ENCODE measurements at places on chromosomes 2 and 18.

DNA sequence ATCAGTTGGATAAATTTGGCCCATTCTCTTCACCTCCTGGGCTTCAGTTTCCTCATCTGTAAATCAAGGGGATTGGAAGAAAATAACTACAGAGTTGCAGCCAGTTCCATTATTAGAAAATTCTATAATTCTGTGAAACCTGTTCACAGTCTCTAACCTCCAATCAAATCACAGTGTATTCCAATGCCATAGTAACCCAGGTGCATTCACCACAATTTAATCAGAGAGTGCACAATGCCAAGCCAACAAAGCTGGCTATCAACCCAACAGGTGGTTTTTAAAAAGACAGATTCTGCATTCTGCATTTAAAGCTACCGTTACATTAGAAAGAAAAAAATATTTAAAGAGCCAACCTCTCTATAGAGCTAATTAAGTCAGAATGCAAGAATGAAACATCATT lies 308.6 kb downstream of the RNF144A start:
- DNase-seq = no peak

GRCh38 chr18:79519751-79520477 lies 124.2 kb downstream of the NFATC1 start:
- peak; percentile 24 for DNase-seq

GRCh38 chr18:37564711-37565100 lies 892 bp downstream of the CELF4 start:
- no peak for DNase-seq

- no peak for DNase-seq
These were observed 24.3 kb downstream of the ASAP2 start for GRCh38 chr2:9230881-9231280.

DNA sequence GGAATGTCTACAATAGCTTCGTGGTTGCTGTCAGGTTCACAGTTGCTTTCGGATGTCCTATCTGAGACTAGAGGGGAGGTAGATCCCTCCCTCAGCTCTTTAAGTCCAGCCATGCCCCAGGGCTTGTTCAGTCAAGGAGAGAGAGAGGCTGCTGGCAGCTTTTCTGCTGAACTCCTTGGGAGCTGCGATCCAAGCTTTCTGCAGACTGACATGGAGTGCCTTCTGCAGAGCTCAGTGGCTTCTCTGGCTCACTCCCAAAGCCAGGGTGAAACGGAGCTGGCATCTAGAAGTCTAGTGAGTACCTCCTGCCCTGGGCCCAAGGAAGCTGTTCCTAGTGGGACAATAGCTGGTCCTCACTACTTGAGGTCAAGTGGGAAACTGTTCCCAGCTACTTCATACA lies 62.5 kb downstream of the TMEM17 start:
- no peak for DNase-seq

DNA sequence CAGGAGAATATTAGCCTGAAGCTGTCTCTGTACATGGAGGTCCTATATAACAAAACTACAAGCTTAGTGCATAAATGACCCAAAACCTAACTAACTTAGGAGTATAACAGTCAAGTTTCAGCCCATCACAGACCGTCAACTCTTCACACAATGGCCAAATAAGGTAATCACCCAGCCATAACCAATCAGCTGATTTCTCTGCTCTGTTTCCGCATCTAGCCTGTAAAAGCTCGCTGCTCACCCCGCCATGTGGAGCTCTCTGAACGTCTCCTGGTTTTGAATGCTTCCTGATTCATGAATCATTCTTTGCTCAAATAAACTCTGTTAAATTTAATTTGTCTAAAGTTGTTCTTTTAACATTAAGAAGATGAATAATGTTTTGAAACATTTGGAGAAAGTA lies 593.6 kb downstream of the TMX3 start:
- no peak for DNase-seq

GRCh38 chr2:98524168-98524567 lies 79.5 kb downstream of the INPP4A start:
- DNase-seq = no peak

DNA sequence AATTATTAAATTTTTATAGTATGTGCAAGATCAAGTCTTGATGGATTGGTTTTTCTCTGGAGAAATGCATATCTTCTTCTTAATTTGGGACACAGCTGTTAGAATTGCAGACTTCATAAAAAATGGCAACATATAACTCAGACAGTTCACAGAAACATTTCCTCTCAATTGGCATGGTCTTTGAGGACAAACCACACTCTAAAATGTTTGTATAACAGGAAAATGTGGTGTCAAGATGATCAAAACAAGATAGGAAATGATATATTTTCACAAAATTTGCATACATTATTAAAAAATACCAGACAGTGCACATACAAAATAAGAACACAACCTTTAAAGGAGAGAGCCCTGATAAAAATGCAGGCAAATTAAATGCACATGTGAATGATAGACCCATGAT lies 63.9 kb downstream of the ICOS start:
- no peak for DNase-seq

- no peak for DNase-seq
These were observed 14.1 kb downstream of the LIMS1 start for GRCh38 chr2:108548208-108549003.

- DNase-seq = no peak
These were observed 15.0 kb downstream of the GPR45 start for GRCh38 chr2:105256431-105257047.

DNA sequence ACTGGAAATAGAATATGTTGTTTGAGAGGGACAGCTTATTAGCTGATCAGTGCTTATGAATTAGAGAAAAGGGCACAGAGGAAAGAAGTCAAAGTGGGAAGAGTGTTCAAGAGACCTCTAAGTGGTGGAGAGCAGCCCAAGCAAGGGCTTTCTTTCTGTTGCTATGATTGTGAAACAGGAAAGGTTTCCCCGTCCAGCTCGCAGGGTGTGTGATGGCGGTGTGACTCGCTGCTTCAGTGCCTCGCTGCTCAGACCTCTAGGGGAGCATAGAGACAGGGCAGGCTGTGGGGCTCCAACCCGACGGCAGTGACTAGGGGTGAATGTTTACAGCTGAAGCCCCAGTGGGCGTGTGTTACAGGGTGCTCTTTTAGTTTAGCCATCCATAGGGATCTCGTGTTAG lies 166.5 kb upstream of the COPS8 start:
- DNase-seq = no peak

DNA sequence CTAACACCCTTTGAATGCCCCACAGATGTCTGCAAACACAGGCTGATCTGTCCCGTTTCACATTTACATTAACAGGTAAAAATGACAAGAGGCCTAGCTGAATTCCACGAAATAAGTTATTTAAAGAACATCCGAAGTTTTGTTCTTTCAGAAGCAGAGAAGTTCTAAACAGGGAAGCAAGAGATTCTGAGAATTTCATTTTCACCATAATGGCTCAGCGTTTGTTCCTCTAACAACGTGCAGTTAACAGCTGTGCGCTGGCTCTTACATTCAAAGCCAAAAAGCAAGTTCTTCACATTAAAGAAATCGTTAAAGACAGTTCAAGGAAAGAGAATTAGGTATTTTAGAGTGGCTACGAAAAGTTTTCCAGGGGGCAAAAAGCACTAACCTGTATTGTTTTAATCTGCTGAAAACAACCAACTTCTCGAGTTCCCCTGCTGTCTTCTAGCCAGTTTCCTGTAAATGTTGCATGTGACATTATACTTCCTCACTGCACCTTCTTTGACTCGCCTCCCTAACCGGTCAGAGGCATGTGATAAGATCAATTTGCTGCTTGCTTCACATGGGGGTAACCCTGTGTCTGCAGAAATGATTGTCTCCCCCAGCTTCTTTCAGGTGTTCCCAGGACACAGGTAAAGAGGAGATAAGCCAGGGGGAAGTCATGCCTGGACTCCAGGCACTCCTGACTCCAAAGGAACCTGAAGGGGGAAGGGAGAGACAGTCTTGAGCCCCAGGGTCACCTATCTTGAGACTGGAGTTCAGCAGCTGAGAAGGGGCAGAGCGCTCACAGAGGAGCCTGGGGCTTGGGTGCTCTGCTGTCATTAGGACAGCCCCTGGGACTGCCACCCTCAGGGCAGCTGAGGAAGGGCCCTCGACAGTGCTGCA lies 36.8 kb upstream of the WIPF1 start:
- peak; percentile 74 for DNase-seq

- no peak for DNase-seq
These were observed 223.1 kb upstream of the SP5 start for GRCh38 chr2:170492010-170492409.

DNA sequence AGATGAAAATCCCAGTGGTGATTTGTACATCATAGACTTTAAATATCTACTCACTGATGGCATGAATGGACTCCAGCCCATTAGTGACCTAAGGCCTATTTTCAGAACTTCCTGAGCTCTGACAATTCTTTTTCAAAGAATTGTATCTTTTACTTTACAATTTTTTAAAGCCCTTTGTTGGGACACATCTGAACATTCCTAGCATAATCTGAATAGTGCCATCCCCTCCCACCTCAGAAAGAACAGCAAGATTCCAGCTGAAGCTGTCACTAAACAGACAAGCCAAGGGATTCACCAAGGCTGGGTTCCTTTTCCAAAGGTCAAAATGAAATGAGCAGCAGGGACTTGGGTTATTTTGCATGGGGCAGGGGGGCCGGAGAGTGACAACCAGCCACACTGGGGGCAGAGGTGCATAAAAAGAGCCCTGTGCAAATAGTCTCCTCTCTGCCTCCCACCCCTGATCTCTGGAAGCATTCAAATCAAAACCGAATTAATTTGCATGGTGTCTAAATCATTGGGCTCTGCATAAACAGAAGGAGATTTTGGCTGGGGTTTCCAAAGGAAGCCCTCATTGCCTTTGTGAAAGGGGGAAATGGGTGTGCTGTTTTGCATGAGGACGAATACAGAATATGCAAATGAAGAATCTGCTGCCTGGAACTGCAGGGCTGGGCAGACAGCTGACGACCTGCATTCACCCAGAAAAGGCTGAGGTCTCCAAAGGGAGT lies 17.2 kb downstream of the EPHA4 start:
- DNase-seq = peak; percentile 6

DNA sequence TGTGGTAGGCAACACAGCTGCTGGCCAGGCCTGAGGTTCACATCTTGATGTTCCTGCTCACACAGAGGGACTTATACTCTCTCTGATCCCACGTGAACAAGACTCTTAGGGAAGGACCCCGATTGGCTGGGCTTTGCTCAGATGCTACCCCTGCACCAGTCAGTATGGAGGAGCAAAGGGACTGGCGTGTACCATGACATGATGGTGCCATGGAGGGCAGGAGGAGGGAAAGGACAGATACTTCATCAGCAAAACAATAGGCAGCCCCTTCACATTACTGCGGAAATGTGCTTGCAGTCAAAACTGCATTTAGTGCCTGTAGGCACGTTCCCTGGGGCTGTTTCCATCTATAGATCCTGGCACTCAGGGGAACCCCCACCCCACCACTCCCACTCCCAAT lies 42.7 kb downstream of the ZFP36L2 start:
- DNase-seq = no peak

DNA sequence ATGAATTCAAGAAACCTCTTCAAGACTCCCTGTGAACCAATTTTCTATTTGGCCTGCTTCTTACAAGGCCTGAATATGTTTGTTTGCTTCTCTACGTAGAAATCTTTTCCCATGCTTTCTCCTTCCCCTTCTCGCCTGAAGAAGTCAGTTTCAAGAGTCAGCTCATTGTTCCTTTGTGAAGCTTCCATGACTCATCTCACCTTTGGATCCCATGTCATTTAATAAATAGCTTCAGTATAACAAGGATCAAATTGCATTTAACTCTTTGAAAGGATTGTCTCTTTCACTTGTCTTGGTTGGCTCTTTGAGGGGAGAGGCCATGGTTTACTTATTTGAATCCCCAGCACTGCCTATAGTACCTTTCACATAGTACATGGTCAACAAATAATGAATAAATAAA lies 28.4 kb downstream of the CPS1 start:
- DNase-seq = no peak

DNA sequence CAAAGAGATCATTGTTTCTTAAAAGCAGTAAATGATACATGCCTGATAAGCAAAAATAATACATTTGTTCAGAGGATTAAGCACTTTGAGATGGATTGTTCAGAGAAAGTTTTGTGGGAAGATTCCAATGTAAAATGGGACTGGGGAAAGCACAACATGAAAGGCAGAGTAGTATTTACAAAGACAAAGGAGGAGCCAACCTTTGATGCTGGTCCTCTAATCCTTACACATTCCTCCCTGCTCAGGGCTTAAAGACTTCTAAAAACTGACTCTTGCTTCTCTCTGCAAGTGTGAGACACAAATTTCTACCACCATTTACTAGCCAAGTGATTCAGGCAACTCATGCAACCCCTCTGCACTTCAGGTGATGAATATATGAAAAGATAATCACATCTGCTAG lies 47.2 kb upstream of the REG3G start:
- no peak for DNase-seq

GRCh38 chr2:45765728-45766254 lies 114.3 kb downstream of the PRKCE start:
- DNase-seq = no peak

DNA sequence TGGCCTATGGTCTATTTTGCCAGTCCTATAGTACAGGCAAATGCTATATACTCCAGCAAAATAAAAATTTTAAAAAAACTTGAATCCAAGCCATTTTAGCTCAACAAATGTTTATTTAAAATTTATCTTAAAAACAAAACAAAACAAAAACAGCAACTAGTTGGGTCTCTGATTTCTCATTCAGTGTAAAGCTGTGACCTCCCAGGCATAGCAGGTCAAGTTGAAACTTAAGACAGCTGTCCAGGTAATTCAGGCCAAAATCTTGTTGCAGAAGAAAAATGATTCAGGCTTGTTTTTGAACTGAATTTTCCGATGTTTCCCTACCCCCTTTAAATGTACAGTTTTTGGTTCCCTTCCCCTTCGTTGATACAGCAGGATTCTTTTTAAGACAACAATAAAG lies 58.5 kb downstream of the CABLES1 start:
- no peak for DNase-seq

DNA sequence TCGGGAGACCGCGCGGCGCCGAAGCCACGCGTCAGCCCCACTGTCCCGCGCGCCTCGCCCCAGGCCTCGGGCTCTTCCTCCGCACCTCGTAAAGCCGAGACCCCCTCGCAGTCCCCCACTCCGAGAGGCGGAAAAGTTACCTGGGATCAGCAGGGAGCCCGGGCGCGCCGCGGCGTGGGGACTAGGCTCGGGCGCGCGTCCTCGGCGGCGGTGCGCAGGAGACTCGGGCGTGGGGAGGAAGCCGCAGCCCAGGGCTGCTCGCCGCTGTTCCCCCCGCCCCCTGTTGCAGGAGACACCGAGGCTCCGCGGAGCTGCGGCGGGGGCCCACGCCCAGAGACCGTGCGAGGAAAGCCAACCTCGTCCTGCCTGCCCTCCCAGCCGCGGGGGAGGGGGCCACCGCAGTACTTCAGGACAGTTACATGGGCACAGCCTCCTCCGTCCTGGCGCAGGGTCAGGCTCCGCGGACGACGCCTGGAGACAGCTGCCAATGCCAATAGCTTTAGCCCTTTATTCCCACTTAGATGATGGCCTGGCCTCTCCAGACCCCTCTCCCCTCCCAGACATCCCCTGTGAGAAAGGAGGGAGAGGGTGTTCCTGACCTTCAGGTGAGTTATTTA lies at the start of gene EPB41L3:
EPB41L3 (minus strand) TSS at position 225 of the 617 bp plus-strand sequence. CDS start 54,814 bp downstream, outside the sequence.
- DNase-seq = no peak

GRCh38 chr2:113831161-113831560 lies 58.7 kb upstream of the ACTR3 start:
- DNase-seq = no peak

DNA sequence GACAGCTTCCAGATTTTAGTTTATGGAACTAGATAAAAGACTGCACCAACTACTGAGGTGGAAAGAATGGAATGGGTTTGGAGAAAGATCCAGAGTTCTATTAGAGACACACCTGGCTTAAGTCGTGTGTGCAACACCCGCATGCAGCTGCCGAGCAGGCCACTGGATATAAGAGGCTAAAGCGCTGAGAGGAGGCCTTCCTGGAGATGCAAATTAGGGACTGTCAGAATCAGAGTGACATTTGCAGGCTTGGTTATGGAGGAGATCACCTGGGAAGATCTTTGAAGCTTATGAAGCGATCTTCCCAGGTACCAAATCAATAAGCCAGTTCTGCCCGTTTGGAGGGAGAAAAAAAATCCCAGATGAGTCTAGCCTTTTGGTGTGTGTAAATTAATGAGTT lies 30.4 kb upstream of the KLHL29 start:
- DNase-seq = no peak
